ENCODE measurements at places on chromosomes 5 and 9. TPM values are rescaled to one million over a fixed set of nuclear protein-coding genes. Genes with fewer than 3 reads are reported as not detected.

Gene SLC34A3
- total RNA-seq: not detected

Gene CACFD1
- total RNA-seq: 13.4 TPM

Gene AFAP1L1
- total RNA-seq: 17.9 TPM

Gene FOXD4L3
- total RNA-seq: not detected

Gene GARNL3
- total RNA-seq: 40.4 TPM

Gene PKD2L2
- 0.29 TPM for total RNA-seq

Gene PCDHGA7
- 4.3 TPM for total RNA-seq

Gene GPR151
- total RNA-seq: not detected

Gene SLC6A19
- 0.09 TPM for total RNA-seq

Gene CCDC69
- total RNA-seq: 70.6 TPM

Gene UBQLN1
- 75.6 TPM for total RNA-seq

Gene TBC1D13
- total RNA-seq: 19.2 TPM

Gene FGF10
- total RNA-seq: 12.2 TPM

Gene GABRA1
- total RNA-seq: not detected

Gene PHF24
- total RNA-seq: 1.0 TPM

Gene FAM169A
- total RNA-seq: 0.43 TPM

Gene PDCD1LG2
- 4.2 TPM for total RNA-seq

Gene SLC6A7
- total RNA-seq: 0.19 TPM

Gene DOCK8
- total RNA-seq: 20.6 TPM

Gene PRUNE2
- total RNA-seq: 477 TPM

Gene GTF3C4
- 9.1 TPM for total RNA-seq

Gene PRSS3
- 1.00 TPM for total RNA-seq

Gene C6
- total RNA-seq: 6.9 TPM

Gene SV2C
- total RNA-seq: not detected

Gene LURAP1L
- 13.9 TPM for total RNA-seq

Gene BARHL1
- total RNA-seq: not detected

Gene SMIM33
- total RNA-seq: not detected

Gene LPAR1
- total RNA-seq: 147 TPM

Gene SH3GL2
- not detected for total RNA-seq

Gene LRRC70
- 5.4 TPM for total RNA-seq

Gene IRGM
- total RNA-seq: not detected

Gene EGFLAM
- total RNA-seq: 10.2 TPM

Gene BAAT
- total RNA-seq: 0.09 TPM

Gene IL7R
- 4.2 TPM for total RNA-seq

Gene FOXD4L4
- total RNA-seq: 0.28 TPM

Gene CCIN
- 2.5 TPM for total RNA-seq

Gene MAP1B
- total RNA-seq: 479 TPM

Gene ADRA1B
- 4.2 TPM for total RNA-seq

Gene INSL6
- not detected for total RNA-seq

Gene RASGEF1C
- not detected for total RNA-seq

Gene THBS4
- 80.2 TPM for total RNA-seq

Gene CYSTM1
- total RNA-seq: 46.6 TPM
